ENCODE measurements at places on chromosomes 7 and 10.

- no peak for DNase-seq
Measured at GRCh38 chr7:131108212-131108940, 219.3 kb upstream of the MKLN1 start.

- DNase-seq: no peak
Measured at GRCh38 chr7:2050511-2050866, 182.3 kb downstream of the MAD1L1 start.

DNA sequence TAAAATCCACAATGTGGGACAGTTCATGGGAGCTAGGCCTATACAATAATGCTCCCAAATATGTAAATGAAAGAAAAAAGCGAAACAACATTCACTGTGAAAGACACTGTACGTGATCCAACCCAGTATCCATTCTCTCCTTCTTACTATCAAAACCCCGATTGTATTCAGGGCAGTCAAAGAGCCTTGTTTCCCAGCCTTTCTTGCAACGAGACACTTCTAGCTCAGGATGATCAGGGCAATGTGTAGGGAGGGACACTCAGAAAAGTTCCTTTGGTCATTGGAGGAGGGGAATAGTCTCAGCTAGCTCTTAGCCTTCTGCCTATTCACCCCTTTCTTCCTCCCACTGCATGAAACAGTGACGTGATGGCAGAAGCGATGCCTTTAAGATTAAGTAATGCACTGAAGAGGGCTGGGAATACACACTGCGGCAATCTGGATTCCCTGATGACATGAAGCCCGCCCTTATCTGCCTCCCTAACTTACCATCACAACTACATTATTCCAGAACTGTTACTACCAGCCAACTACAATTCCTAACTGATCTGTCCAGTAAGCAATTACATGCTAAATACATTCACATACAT lies 27.3 kb downstream of the UBE2H start:
- DNase-seq: no peak

- DNase-seq: no peak
Measured at GRCh38 chr10:47044741-47045140, 133.5 kb downstream of the PTPN20 start.

- DNase-seq: no peak
Measured at GRCh38 chr7:20700453-20701227, 85.2 kb downstream of the ABCB5 start.

DNA sequence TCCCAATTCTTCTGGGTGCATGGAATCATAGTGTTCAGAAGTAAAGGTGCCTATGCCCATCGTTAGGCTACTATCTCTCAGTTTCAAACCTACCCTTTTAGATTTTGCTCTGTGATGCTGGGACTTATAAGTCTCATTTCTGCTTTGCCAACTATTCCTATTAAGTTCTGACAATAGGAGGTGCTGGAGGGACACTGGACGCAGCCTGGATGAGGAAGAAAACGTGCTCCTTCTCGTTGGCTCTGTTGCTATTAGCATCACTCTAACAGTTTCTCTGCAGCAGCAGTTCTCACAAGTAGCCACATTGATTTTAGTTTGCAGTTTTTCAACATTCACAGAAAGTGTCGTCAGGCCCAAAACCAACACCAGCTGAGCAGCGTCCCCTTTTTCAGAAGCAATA lies 72.4 kb downstream of the ABCC2 start:
- DNase-seq: no peak

GRCh38 chr7:69992938-69993337 lies 394.7 kb downstream of the AUTS2 start:
- no peak for DNase-seq

GRCh38 chr10:131843881-131844284 lies 56.9 kb upstream of the PPP2R2D start:
- no peak for DNase-seq

DNA sequence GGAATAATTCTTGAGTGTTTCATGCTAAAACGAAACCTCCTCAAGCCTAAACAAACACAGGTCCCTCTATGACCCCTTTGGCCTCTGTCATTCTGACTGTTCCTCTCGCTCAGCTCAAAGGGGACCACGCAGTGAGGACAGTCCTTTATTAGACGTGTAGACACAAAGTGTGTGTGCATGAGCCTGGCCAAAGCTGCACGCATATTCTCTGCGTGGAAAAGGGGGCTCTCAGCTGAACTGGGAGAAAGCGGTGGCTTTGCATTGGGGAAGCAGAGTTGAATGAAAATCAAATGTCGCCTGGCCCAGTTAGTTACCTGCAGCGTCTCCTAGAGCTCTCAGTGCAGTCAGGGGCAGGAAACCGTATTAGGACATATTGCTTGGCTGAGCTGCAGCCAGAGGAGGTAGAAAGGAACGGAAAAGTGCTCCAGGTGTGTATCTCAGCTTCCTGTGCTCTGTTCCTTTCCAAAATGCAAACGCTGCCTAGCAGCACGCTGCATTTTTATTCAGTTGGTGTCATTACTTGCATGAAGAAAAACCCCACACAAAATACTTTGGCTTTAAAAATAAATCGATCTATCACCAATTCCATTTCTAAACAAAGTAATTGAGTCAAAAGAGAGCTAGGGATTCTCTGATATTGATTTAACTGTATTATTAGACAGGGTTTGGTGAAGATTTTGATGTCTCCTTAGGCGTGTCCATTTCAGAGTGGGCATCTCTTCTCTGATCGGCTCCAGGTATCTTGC lies 4.9 kb downstream of the GATA3 start:
- DNase-seq: no peak

DNA sequence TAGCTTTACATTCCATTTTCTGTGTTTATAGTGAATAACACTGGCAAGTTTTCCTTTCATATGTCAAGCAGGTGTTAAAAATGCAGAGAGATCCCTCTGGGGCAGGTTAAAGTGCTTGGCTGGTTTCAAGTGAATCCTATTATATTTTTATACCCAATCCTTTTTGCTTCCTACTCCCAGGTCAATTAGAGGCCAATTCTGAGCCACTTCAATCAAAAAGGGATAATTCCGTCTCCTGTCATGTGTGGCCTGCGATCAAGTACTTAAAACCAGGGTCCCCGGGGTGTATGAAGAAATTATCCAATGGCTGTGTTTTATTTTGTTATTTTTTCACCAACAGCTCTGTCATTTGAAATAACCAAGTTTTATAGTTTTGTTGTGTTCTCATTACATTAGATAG lies 313.2 kb downstream of the PRPF18 start:
- no peak for DNase-seq

DNA sequence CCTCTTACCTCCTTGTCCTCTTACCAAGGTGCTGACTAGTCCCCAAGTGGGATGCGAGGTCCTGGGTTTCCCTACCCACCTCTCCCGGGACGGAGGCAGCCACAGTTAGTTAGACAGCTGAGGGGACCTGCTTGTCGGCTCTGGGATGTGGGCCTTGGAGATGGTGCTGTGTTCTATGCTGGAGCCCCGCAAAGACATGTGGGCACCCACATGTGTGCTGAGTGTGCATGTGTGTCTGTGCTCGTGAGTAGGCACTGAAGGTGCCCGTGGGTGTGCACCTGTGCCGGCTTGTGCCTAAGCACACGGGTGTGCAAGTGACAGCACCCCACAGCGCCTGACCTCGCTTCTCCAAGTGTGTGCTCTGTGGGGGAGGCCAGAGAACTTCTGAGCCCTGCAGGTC lies 62.2 kb downstream of the NEURL1 start:
- DNase-seq: no peak

DNA sequence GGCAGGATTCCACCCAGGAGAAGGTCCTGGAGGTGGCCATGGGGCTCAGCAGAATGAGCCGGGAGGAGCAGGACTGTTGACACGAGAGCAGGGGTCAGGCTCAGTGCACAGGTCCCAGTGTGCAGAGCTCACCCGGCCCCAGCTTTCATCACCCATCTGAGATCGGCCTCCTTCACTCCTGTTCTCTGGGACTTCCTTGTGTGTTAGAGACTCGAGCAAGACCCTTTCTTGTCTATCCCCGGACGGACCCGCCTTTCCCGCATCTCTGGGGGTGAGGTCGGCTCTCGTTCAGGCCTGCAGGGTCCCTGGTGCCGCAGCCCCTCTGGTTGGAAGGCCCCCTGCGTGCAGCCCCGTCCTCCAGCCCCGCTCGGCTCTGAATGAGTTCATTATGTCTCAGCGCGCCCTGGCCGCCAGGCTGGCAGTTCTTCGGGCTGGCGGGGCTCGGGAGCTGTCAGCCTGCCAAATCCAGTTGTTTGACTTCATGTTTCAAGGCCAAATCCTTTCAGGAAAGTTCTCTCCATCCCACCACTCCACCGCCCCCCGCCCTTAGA lies 127.9 kb downstream of the LHPP start:
- no peak for DNase-seq

DNA sequence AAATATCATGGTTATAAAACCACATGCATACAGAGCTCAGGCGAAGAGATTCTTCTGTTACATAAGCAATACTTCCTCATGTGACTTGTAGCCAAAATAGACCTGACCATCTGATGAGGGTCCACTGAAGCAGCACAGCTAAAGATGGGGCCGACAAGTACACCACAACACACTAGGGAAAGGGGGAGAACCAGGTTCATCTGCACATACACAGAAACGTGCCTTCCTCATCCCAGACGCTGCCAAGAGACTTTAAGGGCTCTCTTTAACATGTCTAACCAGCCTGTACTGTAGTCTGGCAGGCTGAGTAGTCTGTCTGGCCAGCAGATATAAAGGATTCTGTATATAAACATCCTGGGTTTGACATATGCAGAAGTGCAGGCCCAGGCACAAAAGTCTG lies 30.3 kb downstream of the ERCC6 start:
- DNase-seq: no peak

DNA sequence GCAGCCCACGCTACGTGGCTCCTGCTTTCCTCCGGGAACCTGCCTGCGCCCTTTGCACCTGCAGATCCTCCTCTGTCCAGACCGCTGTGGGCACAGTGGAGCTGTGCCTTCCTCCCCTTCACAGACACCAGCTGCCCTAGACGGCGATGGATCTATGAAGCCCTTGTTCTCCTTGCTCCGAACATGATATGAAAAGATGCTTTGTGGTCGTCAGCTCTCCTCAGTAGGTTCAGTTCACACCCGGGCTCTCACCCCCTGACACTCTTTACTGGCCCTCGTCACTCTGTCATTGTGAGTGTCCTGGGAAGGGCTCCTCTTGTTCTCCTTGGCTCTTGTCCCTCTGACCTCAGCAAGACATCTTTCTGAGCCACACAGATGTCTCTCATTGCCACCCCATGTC lies 4.2 kb downstream of the ZNF488 start:
- no peak for DNase-seq

DNA sequence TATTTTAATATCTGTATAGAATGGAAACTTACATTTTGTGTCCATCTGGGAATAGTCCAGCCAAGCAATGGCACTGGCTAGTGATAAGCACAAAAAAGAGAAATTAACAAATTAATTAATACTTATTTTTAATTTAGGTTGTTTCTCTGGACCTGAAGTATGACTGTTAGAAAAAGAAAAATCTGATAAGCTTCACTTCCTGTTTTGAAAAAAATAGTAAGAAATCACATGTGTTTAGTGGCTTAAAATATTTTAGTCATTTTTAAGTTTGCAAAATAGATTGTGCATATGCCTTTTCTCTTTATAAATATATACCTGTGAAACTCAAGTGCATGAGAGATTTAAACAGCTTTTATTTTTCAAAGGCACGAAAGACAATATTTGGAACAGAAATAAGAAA lies 50.1 kb upstream of the CREB5 start:
- no peak for DNase-seq

DNA sequence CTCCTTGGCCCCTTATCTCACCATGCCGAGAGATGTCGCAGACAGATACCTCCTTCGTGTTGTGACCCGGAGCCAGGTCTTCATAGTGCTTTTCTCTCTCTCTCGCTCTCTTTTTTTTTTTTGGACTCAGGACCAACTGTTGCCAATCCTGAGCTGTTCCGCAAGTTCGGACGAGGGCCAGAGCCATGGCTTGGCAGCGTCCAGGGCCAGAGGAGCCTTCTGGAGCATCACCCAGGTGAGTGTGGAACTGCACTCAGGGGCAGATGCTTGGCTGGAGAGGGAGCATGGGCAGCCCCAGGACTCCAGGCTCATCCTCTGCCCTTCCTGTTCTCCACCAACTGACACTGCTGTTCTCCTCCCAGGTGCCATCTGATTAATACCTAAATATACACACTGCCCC lies 7.8 kb downstream of the ZNF862 start:
- DNase-seq: no peak

DNA sequence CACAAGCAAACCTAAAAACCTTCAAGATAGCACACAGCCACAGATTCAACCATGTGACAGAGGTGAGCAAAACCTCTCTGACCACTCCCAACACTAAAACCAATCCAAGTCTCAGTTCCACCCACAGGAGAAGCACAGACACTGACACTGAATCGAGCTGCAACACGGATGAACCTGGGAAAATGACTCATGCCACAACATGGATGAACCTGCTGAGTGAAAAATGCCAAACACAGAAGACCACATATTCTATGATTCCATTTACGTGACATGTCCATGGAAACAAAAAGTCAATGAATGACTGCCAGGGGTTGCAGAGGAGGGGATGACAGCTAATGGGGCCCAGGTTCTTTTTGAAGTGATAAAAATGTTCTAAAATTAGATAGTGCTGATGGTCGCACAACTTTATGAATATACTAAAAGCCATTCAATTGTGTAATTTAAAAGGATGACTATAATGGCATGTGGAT lies 22.0 kb downstream of the CYTH3 start:
- no peak for DNase-seq

DNA sequence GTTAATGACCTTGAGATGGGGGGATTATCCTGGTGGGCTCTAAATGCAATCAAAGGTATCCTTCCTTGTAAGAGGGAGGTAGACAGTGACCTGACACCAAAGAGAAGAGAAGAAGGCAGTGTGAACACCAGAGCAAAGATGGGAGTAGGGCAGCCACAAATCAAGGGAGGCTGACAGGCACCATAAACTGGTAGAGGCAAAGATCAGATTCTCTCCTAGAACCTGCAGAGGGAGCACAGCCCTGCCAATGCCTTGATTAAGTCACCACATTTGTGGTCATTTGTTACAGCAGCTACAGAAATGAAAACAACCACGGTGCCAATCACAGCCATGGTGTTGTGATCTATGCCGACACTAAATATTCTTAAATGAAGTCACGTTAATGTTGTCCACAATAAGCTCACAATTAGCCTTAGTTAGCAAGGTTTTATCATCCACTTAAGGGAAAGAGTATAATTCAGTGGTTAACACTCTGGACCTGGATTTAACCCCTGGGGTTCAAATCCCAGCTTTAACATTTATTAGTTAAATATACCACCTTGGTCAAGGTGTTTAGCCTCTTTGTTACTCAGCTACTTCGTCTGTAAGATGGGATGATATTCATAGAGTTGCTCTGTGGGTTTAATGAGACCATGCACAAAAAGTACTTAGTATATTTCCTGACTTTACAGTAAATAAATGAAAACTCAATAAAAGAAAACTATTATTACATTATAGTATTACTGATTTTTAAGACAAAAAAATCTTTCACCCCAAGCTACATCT lies 70.8 kb downstream of the SGMS1 start:
- DNase-seq: no peak

DNA sequence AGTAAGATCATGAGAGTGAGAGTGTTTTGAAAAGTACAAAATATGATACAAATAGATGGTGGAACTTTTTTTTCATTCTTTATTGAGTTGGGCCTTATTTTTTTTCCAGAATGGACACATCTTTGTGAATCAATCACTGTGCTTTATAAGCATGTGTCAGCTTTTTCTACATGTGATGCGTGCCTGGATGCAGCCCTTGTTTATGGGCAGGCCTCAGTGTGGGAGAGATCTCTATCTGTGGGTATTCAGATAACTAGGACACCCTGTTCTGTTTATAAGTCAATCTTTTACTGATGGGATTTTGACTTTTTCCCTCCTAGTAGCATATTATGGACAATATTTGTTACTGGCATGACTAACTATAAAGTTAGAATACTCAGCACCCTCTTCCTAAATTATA lies 42.9 kb upstream of the IKZF1 start:
- no peak for DNase-seq
